ENCODE measurements at places on chromosomes 1 and 21. TPM values are rescaled to one million over a fixed set of nuclear protein-coding genes. Genes with fewer than 3 reads are reported as not detected.

DNA sequence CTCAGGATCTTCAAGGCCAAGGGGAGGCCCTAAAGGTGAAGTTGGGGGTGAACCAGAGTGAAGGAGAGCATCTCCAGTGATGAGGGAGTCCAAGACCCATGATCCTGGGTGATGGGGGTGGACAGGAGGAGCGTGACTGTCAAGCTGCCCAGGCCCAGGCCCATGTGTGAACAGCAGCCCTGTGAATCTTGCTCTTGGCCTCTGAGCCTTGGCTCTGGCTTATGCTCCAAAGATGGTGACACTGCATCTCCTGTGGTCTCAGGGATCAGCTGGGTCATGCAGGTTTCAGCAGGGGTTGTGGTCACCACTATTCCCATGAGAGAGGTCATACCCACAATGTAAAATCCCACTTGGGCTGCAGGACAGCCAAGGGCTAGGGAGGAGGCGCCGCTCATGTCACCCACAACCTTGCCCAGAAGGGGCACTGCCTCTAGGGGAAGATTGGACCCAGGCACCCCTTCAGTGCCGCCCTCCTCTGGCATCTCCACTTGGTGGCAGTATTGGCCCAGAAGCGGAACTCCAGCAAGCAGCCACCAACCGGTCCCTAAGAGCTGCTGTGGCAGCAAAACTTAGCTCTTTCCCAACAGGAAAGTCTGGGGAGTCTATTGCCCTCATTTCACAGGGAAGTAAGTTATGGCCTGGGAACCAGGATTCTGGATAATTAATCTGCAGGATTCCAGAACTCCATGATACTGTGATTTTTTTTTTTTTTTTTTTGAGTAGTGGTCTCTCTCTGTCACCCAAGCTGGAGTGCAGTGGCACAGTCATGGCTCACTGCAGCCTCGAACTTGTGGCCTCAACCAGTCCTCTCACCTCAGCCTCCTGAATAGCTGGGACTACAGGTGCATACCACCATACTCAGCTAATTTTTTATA is 7.5 kb upstream of the WNT3A start:
- no peak overlapping the region for H3K27ac ChIP-seq
- DNase-seq: peak; percentile 54

- no peak overlapping the region for H3K4me3 ChIP-seq
- peaks cover 3% of the 10 kb centered on the region for H3K36me3 ChIP-seq
- H3K4me1 ChIP-seq: no peaks in the 10 kb centered on the region
- no peak overlapping the region for H3K27ac ChIP-seq
- no peaks in the 10 kb centered on the region for H3K27me3 ChIP-seq
Measured at GRCh38 chr1:115258302-115258866, 79.7 kb downstream of the NGF start.

GRCh38 chr1:6044481-6045109 is 1.1 kb upstream of the KCNAB2 start:
- peaks cover 13% of the 10 kb centered on the region for H3K27me3 ChIP-seq
- no peaks in the 10 kb centered on the region for H3K4me1 ChIP-seq
- no peaks in the 10 kb centered on the region for H3K36me3 ChIP-seq
- no peak for DNase-seq
- H3K27ac ChIP-seq: no peak overlapping the region
- H3K4me3 ChIP-seq: no peak overlapping the region

- H3K27me3 ChIP-seq: peaks cover 46% of the 10 kb centered on the region
- no peak overlapping the region for H3K27ac ChIP-seq
- no peaks in the 10 kb centered on the region for H3K4me1 ChIP-seq
- no peak for DNase-seq
- no peak overlapping the region for H3K4me3 ChIP-seq
Measured at GRCh38 chr21:41429305-41429704, 3.3 kb downstream of the MX1 start.

- peaks cover 33% of the 10 kb centered on the region for H3K4me1 ChIP-seq
- DNase-seq: no peak
- H3K36me3 ChIP-seq: peaks cover 9% of the 10 kb centered on the region
- H3K4me3 ChIP-seq: peak overlapping the region; percentile 24
- peak overlapping the region; percentile 97 for H3K27ac ChIP-seq
- H3K27me3 ChIP-seq: no peaks in the 10 kb centered on the region
Measured at GRCh38 chr1:64006276-64007051, 197.0 kb upstream of the UBE2U start.

DNA sequence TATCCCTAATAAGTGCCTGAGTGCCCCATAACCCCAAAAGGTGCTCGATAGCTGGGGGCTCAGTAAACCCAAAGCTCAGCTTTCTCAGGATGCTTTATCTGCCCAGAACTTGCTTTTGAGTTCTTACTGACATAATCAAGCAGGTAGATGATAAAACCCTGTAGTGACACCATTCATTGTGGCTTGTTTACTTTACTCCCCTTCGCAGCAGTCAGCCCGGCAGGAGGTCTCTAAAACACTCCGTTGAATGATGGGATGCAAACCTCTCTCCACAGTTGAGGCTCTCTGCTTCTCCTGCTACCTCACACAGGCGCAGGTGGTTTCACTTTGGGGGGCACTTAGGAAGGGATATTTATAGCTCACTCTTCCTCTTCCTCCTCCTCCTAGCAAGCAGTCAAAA is 349.4 kb downstream of the HLX start:
- H3K27ac ChIP-seq: no peak overlapping the region
- H3K36me3 ChIP-seq: no peaks in the 10 kb centered on the region
- no peak for DNase-seq
- H3K4me1 ChIP-seq: peaks cover 14% of the 10 kb centered on the region
- no peak overlapping the region for H3K4me3 ChIP-seq

- H3K27ac ChIP-seq: no peak overlapping the region
- peaks cover 4% of the 10 kb centered on the region for H3K27me3 ChIP-seq
- no peak for DNase-seq
- H3K36me3 ChIP-seq: no peaks in the 10 kb centered on the region
- H3K4me3 ChIP-seq: no peak overlapping the region
Measured at GRCh38 chr1:224499204-224499603, 64.6 kb upstream of the WDR26 start.

GRCh38 chr1:53319296-53320101 is 8.4 kb downstream of the LRP8 start:
- H3K27me3 ChIP-seq: peaks cover 16% of the 10 kb centered on the region
- DNase-seq: no peak
- no peaks in the 10 kb centered on the region for H3K4me1 ChIP-seq
- H3K27ac ChIP-seq: no peak overlapping the region
- H3K36me3 ChIP-seq: no peaks in the 10 kb centered on the region

DNA sequence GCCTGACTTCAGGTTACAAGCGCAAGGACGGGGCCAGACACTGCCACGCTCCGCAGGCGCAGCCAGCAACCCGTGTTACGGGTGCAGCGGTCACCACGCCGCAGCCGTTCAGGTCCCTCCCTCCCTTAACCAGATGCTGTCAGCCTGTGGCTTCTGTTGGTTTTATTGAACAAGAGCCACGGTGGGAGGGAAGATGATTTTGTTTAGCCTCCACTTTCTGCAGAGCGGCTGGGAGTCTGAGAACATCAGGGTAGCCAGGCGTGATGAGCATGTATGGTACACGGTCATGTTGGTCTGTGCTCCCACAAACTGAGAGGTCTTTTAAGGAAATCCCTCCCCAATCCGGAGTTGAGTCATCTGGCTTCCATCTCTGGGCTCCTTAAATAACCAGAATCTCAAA is 18.5 kb upstream of the ADARB1 start:
- DNase-seq: no peak
- no peak overlapping the region for H3K27ac ChIP-seq
- H3K4me1 ChIP-seq: peaks cover 2% of the 10 kb centered on the region

SSX2IP gene
- 41.5 TPM for total RNA-seq

AGBL4 gene
- total RNA-seq: 3.1 TPM

UBXN10 gene
- 2.8 TPM for total RNA-seq

C1orf185 gene
- not detected for total RNA-seq

WNT2B gene
- 0.77 TPM for total RNA-seq

DIO1 gene
- total RNA-seq: 1.1 TPM
